ENCODE measurements at places on chromosomes 2 and 18. TPM values are rescaled to one million over a fixed set of nuclear protein-coding genes. Genes with fewer than 3 reads are reported as not detected.

Gene POTEC
- not detected for total RNA-seq

Gene PKP4
- total RNA-seq = 59.1 TPM

GRCh38 chr2:177551989-177552421 is 159.4 kb downstream of the AGPS start:
- no peak for DNase-seq

- no peak for DNase-seq
Measured at GRCh38 chr2:235770909-235771820, 277.3 kb downstream of the AGAP1 start.

DNA sequence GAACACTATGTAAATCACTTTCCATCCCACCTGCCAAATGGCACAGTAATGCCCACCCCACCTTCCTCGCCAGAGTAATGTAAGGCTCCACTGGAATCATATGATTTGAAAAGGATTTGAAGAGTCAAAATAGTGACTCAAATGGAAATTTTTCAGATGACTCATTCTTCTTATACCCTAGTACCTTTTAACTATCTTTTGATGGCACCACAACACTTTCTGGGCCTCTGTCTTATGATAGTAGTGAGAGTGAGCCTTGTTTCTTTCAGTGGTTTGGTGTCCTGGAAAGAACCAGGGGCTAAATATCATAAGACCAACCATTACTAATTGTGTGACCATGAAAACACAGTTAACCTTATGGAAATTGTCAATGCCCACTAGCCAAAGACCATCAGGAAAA is 235.4 kb upstream of the SLC14A2 start:
- DNase-seq = no peak

DNA sequence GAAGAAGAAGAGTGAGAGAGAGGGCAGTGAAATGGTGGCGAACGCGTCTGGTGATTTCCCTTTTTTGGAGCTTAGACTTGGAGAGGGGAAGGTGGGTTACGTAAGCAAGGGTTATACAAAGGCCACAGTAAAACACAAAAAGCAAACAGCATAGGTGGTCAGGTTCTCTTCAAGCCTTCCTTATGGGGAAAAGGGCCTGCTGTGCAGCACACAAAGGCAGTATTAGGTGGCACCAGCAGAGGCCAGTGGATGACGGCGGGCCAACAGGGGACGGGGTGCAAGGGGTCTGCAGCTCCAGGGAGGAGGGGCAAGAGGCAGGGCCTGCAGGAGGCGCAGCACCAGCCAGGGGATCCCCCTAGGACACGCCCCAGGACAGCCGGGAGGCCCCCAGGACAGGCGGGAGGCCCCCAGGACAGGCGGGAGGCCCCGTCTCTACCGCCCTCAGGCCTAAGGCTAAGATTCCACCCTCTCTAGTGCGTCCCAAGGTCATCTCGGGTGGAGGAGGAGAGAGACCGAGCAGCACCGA is 32.6 kb upstream of the NPC1 start:
- DNase-seq = no peak

All from PC-9 (cell line).